ENCODE measurements at places on chromosomes 16 and 17.

DNA sequence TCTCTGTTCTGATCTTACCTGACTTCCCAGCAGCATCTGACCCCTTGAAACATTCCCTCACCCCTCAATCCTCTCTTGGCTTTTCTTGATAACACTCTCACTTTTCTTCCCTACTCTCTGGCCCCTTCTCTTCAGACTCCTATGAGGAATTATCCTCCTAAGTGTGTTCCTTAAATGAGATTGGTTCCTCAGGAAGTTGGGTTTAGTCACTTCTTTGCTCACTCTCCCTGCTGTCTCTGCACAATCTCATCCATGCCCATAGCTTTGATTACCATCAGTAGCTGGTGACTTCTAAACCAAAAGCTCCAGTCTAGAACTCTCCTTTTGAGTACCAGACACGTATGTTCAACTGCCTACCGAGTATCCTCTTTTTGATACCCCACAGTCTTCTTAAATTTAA is 13.0 kb downstream of the MED24 start:
- no peak for DNase-seq

DNA sequence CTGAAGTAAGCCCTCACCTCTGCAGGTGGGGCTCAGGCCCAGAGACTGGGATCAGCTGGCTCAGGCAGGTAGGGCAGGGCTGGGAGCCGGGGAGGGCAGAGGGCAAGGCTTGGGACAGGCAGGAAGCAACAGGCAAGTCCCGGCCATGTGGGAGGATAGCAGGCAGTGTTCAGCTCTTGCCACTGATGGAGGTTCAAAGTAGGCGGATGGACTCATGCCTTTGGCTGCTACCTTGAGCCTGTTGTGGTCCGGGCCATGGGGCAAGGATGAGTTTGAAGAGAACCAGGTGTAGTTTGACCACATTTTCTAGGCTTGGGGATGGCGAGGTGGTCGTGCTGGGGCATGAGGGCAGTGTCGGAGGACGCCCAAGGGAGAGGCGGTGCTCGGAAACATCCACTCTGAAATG is 2.7 kb downstream of the PRCD start:
- DNase-seq, result no peak

DNA sequence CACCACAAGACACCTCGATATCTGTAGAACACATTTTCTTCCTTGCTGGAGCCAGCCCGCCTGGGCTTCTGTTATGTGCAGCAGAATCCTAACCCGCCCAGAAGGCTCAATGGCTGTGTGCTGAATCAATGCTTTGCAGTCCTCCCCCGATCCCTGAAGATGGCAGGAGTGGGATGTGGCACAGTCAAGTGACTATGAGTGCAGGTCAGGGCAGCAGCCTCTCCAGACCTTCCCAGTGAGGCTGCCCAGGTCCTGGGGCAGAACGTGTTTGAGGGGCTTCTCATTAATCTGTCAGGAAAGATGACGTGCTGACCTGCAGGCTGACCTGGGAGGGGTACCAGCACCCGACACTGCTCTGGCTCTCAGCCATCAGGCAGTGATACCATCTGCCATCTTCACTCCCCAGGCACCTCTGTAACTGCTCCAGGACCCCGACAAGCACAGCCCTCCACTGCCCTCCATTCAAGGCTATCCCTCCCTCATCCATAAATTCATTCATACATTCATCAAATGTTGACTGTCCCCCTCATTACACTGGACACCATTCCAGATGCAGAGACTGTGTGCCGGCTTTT is 35.2 kb downstream of the LRRC75A start:
- no peak for DNase-seq

DNA sequence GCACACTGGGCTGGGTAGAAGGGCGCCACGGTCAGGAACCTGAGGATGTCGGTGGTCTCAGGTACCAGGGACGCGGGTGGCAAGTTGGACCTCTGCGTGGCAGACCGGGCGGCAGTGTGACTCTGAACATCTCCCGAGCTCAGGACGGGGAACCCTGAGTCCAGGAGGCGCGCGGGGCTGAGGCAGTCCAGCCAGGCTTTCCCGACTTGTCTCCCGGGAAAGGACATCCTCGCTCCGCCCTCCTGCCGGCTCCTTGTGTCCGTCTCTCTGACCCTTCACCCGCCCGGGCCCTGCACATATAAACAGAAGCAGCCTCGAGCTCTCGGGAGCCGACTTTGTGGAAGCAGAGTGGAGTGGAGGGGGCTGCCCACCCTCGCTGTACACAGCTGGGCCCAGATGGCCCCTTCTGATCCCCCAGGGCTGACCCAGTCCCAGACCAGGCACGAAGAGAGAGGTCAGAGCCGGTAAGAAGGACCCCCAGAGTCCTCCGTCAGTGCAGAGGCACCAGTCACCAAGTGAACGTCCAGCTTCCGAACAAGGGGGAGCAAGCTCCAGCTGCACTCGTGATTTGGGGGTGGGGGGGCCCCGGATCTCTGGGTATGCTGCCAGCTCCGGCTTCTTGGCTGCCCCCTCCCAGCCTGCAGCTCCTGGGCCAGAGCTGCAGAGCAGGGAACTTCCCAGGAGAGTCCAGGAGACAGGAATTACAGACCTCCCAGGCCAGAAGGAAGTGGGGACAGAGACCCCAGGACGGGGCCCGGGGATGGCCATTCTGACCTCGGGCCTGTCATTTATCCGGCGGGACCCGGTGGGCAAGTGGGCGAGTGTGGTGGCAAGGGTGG is 8.5 kb upstream of the P2RX1 start:
- DNase-seq, result no peak

- DNase-seq, result no peak
Measured at GRCh38 chr17:39144416-39144840, 7.0 kb downstream of the PLXDC1 start.

DNA sequence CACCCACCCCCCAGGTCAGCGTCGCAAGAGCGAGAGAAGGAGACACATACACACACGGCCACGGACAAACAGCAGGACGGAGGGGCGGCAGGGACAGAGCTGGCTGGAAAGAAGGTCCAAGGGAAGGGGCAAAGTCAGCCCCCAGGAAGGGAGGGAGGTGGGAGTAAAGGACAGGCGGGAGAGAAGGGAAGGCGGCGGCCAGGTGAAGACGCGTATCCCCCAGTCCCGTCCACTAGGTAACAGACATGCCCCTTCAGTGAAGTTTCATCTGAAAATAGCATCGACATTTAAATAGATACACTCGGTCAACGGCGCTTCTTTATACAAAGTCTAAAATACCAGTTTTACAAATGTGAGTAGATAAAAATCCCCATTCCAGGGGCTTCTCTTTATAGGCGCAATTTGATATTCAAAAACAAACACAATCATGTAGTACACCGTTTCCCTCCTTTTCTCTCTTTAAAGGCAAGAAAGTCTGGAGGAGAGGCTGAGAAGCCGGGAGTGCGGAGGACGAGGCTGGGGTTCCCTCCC is 4.5 kb downstream of the CBX8 start:
- DNase-seq, result no peak

GRCh38 chr17:29010129-29010528 is 4.3 kb upstream of the SEZ6 start:
- DNase-seq, result no peak

DNA sequence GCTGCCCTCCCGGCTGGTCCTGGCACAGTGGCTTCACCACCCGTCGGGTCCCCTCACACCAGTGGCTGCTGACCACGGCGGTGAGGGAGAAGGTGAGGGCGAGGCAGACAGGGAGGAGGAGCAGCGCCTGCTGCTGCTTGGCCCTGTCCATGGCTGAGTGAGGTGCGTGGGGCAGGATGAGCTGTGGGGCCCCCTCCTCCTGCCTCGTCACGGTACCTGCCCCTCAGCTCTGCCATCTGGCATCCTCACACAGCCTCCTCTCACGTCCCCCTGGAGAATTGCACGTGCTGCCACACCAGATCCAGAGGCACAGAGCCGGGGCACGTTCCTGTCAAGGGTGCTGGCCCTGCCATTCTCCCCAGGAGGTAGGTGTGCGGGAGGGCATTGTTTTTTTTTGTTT is at the start of gene GSG1L2:
TSS of gene GSG1L2 (minus strand) at position 159 of the 400 bp plus-strand sequence. CDS start at position 151, 8 bp downstream.
- no peak for DNase-seq

GRCh38 chr17:30556374-30557332 is 79.4 kb downstream of the GOSR1 start:
- DNase-seq, result no peak

DNA sequence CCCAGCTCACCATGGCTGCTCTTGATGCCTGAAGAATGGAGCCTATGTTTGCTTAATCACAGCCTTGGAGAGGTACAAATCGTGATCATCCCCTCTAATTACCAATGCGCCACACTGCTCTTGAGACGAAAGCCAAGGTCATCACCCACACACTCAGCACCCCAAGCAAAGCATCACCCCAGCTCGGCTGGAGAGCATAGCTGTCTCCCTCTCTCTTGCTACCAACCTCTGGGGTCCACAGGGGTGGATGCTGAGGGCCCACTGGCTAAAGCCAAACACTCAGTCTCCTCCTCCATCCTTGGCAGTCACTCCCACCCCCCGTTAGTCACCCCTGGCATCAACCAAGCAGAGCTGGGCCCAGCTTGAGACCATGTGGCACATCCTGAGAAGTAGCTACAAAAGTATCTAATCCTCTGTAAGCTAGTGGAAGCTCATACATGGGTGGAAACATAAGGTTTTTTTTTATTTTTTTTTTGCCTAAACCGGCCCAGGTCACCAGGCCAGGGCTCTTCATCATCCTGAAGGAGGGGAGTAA is 44.8 kb downstream of the PIMREG start:
- no peak for DNase-seq

DNA sequence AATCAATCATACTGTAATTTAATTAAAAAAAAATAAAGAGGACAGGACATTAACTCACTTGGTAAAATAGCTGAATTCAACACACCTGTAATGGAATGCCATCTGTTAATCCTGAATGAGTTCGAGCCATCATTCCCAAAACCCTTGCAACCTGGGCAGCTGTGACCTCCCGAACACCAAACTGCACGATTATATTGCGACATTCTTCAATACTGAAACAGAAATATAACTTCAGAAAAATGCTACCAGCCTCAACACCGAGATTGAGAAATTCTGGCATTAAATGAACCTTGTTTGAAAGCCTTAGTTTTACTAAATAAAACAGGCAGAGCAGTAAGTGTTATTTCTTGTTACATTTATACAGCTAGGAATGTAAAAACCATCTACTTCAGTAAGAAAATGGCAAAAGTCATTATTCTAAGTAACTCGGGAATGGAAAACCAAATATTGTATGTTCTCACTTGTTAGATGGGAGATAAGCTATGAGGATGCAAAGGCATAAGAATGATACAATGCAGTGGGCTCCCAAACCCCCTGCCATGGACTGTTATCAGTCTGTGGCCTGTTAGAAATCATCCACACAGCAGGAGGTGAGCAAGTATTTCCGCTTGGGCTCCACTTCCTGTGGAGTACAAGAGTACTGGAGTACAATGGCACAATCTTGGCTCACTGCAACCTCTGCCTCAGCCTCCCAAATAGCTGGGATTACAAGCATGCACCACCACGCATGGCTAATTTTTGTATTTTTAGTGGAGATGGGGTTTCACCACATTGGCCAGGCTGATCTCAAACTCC is 46.5 kb downstream of the CNOT1 start:
- DNase-seq, result no peak

DNA sequence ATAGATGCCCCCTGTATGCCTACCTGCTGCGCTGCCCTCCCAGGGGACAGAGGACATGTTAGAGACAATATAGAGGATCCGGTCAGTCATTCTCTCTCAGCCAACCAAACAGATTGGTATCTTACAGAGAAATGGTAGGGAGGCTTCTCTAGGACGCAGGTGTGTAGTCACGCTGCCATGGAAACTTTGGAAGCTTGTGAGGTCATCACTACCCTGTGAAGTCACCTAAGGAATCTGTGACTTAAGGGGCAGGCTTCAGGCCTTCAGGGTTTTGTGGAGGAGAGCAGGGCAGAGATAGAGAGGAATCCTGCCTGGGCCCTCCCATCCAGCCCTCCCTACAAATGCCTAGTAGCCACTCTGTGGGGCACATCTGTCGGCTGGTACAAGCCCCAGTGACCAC is at the start of gene DPEP2NB:
TSS of gene DPEP2NB (minus strand) at position 231 of the 400 bp plus-strand sequence. CDS start at position 90, 141 bp downstream.
- no peak for DNase-seq

GRCh38 chr17:30203471-30203981 is 32.0 kb downstream of the SLC6A4 start:
- no peak for DNase-seq

- no peak for DNase-seq
Measured at GRCh38 chr17:46154151-46154816, 38.9 kb downstream of the KANSL1 start.

- no peak for DNase-seq
Measured at GRCh38 chr16:68764862-68765261, 27.8 kb downstream of the CDH1 start.

DNA sequence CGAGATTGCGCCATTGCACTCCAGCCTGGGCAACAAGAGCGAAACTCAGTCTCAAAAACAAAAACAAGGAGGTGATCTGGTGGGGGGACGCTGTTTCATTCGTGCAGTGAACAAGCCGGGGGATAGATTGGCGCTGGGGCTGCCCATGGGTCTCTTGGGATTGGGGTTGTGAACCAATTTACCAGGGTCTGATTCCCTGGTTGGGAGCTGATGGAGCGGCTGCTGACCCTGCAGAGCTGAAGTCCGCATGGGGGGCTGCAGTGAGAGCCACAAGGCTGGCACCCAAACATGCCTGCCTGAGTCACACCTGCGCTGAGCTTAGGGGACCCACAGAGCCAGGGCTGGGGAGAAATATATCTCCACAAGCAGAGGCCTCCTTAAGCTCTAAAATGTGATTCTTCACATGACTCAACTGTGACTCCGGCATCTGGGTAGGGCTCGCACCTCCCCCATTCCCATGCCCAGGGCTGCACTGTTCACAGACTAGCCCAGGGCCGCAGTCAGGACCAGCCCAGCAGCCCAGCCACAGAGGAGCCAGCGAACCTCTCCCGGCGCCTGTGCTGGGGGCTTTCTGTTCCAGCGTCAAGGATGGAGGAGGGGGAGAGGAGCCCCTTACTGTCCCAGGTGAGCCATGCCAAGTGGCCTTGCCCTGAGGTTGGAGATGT is 5.0 kb downstream of the TSPAN10 start:
- DNase-seq, result no peak

DNA sequence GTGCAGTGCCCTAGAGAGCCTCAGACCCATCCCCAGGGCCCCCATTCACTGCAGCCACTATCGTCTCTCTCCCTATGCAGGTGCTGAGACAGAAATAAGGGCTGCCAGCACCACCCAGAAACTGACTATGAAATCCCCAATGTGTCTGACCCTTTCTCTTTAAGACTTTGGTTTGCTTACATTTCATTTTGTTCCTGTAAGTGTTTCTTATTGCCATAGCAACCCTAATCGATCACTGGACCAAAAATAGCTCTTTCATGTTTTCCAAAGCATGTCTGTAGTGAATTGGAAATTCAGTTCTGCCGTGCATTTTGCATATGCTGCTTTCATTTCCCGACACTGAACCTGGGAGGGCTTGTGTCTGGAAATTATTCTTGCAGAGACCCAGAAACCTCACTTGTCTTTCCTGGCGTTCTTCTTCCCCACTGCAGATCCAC is 148.7 kb upstream of the NOL11 start:
- no peak for DNase-seq

- DNase-seq, result no peak
Measured at GRCh38 chr16:67264866-67265265, 14.5 kb upstream of the PLEKHG4 start.
